Left lung (tissue), 14 donors: ENCODE measurements at places on chromosomes 7 and 10. TPM values are rescaled to one million over a fixed set of nuclear protein-coding genes. Genes with fewer than 3 reads are reported as not detected.
A peak's percentile ranks its signal among the peaks of the same experiment; 100 is the strongest.

Gene PHF14
- total RNA-seq, result 30.2 TPM

Gene CHN2
- 5.5 TPM for total RNA-seq

Gene TUBB8
- total RNA-seq, result 0.26 TPM

Gene STEAP2
- 24.6 TPM for total RNA-seq

Gene AKR1D1
- total RNA-seq, result not detected

Gene SPDYE5
- total RNA-seq, result not detected

Gene CCDC7
- 17.1 TPM for total RNA-seq

Gene HTR7
- 0.65 TPM for total RNA-seq

Gene FZD8
- total RNA-seq, result 16.4 TPM

Gene FRMPD2
- 2.0 TPM for total RNA-seq

Gene CCAR1
- 44.5 TPM for total RNA-seq

Gene SPDYE11
- not detected for total RNA-seq

Gene SLC26A4
- total RNA-seq, result 1.7 TPM

Gene MMD2
- not detected for total RNA-seq

DNA sequence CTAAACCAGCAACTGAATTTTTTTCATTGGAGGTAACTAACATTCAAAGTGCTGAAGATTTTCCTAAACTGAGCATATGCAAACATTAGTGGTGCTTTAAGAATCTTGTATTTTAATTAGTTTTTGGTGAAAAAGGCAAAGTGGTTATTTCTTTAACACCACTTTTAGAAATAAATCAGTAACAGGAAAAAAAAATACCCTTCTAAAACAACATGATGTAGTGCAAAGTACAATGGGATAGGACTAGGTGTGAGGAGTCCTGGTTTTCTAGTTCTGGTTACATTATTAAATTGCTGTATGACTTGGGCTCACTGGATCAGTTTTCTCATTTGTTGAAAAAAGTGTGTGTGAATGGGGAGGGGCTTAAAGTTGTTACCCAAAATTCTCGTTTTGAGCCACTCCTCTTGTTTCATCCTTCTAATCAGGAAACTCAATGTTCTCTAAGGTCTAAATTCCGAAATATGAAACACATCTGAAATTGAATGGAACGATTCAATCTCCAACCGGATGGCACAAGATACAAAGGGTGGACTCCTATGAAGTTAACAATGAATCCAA is 1.8 kb downstream of the WASL start:
- peak overlapping the region; percentile 98 for H3K27ac ChIP-seq
- H3K4me1 ChIP-seq, result peaks cover 54% of the 10 kb centered on the region
- DNase-seq, result no peak
- no peaks in the 10 kb centered on the region for H3K27me3 ChIP-seq

GRCh38 chr10:3495281-3495680 is 289.7 kb downstream of the KLF6 start:
- no peak overlapping the region for H3K4me3 ChIP-seq
- no peaks in the 10 kb centered on the region for H3K4me1 ChIP-seq
- no peaks in the 10 kb centered on the region for H3K36me3 ChIP-seq
- H3K27ac ChIP-seq, result peak overlapping the region; percentile 46

DNA sequence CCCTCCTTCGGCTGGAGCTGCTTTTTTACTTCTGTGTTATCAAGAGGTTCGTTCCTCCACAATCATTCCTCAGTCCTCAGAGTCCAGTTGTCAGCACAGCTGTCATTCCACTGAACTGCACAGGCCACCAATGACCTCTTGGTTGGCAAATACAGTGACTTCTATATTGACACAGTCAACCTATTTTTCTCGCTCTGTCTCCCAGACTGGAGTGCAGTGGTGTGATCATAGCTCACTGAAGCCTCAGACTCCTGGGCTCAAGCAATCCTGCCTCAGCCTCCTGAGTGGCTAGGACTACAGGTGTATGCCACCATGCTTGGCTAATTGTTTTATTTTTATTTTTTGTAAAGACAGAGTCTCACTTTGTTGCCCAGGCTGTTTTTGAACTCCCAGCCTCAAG is 27.7 kb downstream of the CRCP start:
- no peak overlapping the region for H3K4me3 ChIP-seq
- no peaks in the 10 kb centered on the region for H3K27me3 ChIP-seq
- H3K36me3 ChIP-seq, result no peaks in the 10 kb centered on the region
- H3K27ac ChIP-seq, result no peak overlapping the region

DNA sequence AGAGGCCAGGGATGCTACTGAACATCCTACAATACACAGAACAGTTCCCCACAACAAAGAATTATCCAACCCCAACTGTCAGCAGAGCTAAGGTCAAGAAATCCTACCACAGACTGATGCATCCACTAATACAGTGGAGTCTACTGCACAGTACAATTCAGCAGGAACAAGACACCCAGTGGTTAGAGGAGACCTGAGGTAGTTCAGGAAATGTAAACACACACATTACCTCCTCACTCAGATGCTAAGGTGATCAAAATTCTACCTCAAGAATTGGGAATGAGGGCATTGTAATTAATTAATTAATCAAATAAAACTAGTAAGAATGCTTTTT is 91.4 kb downstream of the ZFAND4 start:
- no peak for DNase-seq
- no peaks in the 10 kb centered on the region for H3K27me3 ChIP-seq
- no peaks in the 10 kb centered on the region for H3K36me3 ChIP-seq
- H3K4me3 ChIP-seq, result no peak overlapping the region
- peaks cover 13% of the 10 kb centered on the region for H3K4me1 ChIP-seq

DNA sequence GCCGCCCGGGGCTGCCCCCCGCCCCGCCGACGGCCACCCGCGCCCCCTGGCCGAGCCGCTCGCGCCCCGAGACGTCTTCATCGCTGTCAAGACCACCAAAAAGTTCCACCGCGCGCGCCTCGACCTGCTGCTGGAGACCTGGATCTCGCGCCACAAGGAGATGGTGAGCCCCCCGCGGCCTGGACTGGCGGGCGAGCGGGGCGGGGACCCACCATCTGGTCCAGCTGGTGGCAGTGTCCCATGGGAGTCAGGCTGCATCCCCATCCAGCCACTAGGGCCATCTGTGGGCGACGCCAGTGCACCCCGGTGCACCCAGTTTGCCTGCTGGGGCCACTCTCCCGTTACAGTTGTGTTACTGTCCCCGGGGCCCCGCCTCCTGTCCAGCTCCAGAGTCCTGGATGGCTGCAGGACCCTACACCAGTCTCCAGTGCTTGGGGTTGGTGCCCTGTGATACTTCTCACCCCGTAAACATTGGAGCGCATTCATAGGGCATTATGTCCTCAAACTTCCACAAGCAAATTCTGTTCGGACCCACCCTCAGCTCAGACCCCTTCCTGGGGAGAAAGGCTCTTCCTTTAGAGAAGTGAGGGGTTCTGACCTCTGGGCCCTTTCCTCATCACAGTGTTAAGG is 672 bp downstream of the LFNG start:
- H3K27me3 ChIP-seq, result no peaks in the 10 kb centered on the region
- no peak for DNase-seq
- H3K4me3 ChIP-seq, result peak overlapping the region; percentile 81
- H3K36me3 ChIP-seq, result no peaks in the 10 kb centered on the region
- peaks cover 64% of the 10 kb centered on the region for H3K4me1 ChIP-seq

DNA sequence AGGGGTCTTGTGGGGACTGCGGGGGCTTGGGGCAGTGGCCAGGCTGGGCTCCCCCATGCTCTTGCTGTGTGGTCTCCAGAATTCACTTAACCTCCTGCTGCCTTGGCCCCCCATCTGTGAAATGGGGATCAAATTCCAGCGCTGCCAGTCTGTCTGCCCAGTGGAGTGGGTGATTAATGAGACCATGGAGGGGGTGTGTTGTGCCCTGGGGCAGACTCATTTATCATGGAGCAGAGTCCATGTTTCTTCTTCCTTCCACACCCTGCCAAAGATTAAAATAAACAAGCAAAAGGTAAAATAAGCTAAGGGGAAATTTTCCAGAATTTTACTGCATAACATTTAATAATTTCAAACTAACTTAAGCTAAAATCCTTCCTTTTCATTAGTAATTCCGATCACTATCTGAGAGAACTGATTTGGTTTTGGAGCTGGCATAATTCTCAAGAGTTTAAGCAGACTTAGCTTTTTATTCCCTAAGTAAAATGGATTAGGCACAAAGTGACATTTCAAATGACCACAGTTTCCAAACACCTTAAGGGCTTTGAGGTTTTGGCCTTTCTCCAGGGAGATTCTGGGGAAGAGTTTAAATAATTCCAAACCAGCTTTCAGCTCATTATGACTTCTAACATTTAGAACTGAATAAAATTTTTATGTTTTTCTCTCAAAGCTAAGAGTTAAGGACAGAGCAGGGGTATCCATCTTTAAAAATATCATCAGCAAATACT is 211.9 kb downstream of the CXCL12 start:
- DNase-seq, result no peak
- H3K4me1 ChIP-seq, result no peaks in the 10 kb centered on the region

DNA sequence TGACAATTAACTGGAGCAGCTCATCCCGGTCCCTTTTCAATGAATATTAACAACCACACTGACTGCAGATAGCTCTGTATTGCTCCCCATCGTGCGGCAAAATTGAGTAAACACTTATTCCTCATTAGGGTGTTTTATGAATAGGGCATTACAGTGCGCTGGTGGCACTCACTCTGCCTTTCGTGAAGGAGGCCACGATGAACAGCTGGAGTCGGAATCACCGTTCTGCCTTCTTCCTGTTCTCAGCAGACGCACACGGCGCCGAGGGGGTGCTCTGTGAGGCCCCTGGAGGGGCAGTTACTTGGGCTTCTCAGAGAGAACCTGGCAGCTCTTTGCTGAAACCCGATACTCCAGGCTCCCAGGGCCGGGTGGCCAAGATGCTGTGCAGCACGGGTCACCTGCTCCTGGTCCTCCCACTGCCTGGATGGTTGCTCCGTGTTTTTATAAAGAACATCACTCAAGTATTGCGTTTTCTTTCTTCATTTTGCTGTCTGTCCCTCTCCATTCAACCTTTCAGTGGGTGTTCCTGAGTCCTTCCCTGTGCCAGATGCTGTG is 241.9 kb downstream of the GLRX3 start:
- no peak overlapping the region for H3K27ac ChIP-seq
- peaks cover 23% of the 10 kb centered on the region for H3K27me3 ChIP-seq
- H3K4me3 ChIP-seq, result no peak overlapping the region
- DNase-seq, result no peak
- no peaks in the 10 kb centered on the region for H3K36me3 ChIP-seq

DNA sequence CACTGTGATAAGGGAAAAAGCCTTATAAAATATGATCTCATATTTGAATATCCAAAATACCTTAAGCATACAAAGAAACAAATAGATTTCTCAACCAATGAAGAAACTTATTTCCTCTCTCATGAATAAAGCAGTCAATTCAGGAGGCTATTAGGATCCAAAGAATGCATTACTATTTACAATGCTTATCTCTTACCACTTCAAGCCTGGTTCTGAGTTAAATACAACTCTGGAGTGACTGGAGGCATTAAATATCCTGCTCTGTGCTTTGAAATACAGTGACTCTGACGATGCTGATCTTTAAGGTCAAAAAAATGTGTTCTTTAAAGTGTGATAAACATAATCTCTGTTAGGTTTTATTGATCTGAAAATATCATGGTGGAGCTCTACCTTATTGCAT is 493.2 kb downstream of the ZWINT start:
- H3K27ac ChIP-seq, result no peak overlapping the region
- no peak overlapping the region for H3K4me3 ChIP-seq
- H3K27me3 ChIP-seq, result no peaks in the 10 kb centered on the region
- no peaks in the 10 kb centered on the region for H3K36me3 ChIP-seq
- no peaks in the 10 kb centered on the region for H3K4me1 ChIP-seq
- no peak for DNase-seq

- H3K27me3 ChIP-seq, result peaks cover 95% of the 10 kb centered on the region
- peaks cover 64% of the 10 kb centered on the region for H3K4me1 ChIP-seq
- H3K36me3 ChIP-seq, result no peaks in the 10 kb centered on the region
- no peak overlapping the region for H3K4me3 ChIP-seq
Measured at GRCh38 chr10:101228153-101228965, 904 bp downstream of the LBX1 start.

DNA sequence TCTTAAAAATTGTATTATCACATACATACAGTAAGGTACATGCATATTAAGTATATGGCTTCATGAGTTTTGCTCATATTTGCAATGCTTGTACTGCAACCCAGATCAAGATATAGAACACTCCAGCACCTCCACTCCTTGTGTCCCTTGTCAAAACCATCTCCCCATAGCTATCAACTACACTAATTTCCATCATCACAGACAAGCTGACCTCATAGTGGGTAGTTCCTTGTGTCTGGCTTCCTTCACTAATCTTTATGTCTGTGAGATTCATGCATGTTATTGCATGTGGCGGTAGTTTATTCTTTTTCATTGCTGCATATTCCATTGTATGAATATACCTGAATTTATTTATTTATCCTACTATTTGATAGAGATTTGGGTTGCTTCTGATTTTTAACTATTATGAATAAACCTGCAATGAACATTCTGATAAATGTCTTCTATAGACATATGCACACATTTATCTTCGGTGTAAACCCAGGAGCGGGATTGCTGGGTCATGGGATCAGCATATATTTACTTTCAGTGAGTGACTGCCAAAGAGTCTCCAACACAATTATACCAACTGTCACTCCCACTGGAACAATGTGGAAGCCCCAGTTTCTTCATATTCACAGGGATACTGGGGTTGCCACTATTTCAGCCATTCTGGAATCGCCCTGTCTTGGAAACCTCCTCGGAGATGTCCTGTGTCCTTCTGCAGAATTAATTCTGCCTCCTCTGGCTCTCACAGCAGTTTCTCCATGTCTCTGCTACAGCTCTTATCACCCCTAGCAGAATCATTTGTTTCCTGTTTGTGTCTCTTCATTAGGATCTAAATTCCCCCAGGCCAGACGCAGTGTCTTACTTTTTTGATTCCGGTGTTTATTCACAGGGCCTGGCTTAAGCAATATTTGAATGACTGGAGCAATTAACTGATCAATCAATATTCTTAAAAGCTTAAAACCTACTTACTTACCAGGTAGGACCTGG is 14.7 kb upstream of the ADAM12 start:
- no peak overlapping the region for H3K4me3 ChIP-seq
- H3K4me1 ChIP-seq, result no peaks in the 10 kb centered on the region
- H3K27ac ChIP-seq, result no peak overlapping the region
- no peaks in the 10 kb centered on the region for H3K27me3 ChIP-seq
- no peaks in the 10 kb centered on the region for H3K36me3 ChIP-seq

- no peak for DNase-seq
- H3K4me3 ChIP-seq, result no peak overlapping the region
- H3K27ac ChIP-seq, result no peak overlapping the region
- H3K4me1 ChIP-seq, result no peaks in the 10 kb centered on the region
- H3K36me3 ChIP-seq, result no peaks in the 10 kb centered on the region
- no peaks in the 10 kb centered on the region for H3K27me3 ChIP-seq
Measured at GRCh38 chr10:88915781-88916180, 35.7 kb downstream of the STAMBPL1 start.

- H3K4me1 ChIP-seq, result peaks cover 9% of the 10 kb centered on the region
- no peaks in the 10 kb centered on the region for H3K36me3 ChIP-seq
- DNase-seq, result no peak
- H3K27ac ChIP-seq, result peak overlapping the region; percentile 59
- no peaks in the 10 kb centered on the region for H3K27me3 ChIP-seq
- H3K4me3 ChIP-seq, result peak overlapping the region; percentile 79
Measured at GRCh38 chr7:7568553-7568952, 1.9 kb downstream of the MIOS start.

DNA sequence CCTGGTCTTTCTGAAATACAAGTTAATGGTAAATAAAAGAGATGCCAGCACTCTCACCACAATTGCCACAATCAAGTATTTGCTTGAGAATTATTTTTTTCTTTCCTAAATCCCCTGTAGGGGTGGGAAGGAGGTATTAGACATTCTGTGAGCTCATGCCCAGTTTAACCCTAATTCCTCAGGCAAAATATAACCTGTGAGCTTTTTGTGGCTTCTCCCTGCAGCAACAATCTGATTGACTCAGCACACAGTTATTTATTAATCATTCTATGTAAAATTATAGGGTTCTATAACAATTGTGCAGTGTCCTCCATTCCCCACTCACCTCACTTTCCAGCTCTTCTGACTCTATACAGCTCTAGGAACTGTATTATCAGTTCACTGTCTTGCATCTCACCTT is 66.3 kb downstream of the GLI3 start:
- H3K27ac ChIP-seq, result no peak overlapping the region
- no peaks in the 10 kb centered on the region for H3K36me3 ChIP-seq
